ENCODE measurements at places on chromosomes 3 and 15.

DNA sequence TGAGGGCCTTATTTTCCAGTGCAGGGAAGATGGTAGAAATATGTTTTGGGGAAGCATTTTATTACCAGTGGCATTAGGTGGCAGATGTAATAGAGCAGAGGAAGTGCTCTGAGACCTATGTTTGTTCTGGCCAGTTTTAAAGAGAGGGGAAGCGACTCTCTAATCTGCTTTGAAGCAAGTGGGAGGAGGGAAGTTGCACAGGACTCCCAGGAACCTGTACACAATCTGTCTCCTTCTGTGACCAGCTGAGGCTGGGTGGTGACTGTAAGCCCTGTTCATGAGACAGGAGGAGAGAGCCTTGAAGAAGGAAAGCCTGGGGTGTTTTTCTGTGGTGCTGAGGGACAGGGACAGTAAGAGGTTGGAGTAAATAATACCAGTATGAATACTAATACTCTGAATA is 60.5 kb downstream of the LPP start:
- DNase-seq = no peak

DNA sequence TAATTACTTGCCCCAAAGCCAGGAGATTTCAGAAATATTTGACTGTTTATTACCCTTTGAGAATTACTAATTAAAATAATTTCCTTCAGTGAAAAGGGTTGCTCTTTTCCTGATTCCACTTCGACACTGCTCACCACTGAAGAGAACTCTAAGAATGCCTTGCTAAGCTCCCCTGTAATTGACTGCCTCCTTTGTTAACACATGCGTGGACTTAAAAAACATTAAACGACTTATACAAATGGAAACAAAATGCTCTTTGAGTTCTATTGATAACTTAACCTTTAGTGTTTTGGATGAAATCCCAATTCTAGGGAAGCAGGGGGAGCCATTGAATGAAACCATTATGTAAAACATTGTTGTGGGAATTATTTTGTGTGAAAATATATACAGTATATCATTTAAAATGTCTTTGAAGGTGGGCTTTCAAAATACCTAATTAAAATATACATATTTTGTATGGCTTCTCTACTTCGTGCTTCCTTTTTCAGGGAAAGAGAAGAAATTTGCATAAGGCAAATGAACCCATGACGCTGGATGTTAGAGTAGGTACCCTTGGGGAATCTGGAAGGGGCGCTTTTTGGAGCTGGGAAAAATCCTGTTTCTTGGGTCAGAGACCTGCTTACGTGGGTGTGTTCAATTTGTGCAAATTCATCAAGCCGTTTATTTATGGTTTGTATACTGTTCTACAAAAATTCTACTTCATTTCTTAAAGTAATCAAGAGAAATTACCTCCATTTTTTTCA is 64.2 kb downstream of the WWTR1 start:
- DNase-seq = no peak

DNA sequence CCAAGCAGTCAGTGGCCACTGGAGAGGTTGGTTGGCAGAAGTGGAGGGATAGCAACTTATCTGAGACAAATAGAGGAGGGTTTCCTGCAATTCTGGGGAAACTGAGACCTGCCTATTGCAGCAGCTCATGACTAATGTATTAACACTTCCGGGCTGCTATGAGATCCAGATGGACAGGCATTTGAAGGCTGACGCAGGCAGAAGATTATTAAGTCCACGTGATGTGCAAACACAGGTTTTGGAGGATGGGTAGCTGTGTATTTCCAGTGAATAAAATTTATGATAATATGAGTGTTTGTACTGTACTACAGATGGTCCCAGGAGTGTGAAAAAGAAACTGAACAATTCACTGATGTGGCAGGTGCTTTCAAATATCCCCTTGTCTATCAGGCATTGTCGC is 28.5 kb upstream of the CFAP161 start:
- no peak for DNase-seq

DNA sequence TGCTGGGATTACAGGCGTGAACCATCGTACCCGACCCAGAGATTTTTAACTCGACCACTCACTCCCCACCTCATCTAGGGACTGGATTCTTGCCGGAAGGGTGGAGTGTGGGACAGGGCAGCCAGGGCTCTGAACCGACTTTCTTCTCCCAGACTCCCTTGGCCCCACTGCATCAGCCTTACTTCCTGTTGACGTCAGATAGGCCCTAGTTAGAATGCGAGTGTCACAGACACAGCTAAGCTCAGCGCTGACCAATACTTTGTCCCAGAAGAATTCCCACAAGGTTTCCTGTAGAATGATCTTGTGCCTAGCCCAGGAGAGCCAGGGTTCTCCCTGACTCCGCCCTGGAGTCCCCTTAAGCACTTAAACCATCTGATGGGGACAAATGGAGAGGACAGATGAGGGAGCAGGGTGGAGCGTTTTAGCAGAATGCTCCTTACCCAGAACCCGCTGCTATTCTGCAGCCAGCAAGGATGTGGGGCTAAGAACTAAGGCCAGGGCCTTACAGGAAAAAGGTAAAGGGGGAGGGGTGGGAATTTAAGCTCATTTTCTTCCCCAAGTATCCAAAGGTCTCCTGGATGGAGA is 5.8 kb upstream of the TUSC2 start:
- DNase-seq = no peak

- no peak for DNase-seq
Measured at GRCh38 chr3:128041344-128041743, 10.9 kb upstream of the SEC61A1 start.

DNA sequence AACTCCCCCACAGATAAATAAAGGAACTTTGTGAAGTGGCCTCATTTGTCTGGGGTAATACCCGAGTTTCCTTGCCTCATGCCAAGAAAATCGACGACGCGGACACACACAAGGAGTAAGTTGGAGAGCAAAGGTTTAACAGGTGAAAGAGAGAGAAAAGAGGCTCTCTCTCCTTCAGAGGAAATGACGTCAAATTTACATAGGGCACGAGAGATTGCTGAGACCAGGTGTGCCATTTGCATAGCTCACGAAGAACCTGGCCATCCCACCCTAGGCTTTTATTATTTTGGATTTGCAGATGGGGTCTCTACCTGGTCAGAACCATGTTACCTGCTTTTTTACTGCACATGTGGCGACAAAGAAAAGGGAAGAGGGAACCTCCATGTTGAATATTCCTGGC is 49.3 kb upstream of the IGF2BP2 start:
- DNase-seq = no peak

DNA sequence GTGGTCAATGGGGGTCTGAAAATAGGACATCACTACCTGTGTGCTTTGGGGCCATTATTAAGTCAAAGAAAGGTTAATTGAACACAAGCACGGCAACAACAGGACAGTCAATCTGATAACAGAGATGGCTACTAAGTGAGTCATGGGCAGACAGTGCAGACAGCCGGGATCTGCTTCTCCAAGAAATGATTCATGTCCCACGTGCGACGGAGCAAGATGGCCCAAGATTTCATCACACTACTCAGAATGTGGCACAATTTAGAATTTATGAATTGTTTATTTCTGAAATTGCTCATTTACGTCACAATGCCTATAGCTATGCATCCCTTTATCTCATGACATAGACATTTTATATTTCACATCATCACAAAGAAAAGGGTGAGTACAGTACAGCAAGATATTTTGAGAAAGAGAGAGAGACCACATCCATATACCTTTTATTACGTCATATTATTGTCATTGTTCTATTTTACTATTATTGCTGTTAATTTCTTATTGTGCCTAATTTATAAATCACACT is 770.6 kb upstream of the NR2F2 start:
- DNase-seq = no peak

- no peak for DNase-seq
Measured at GRCh38 chr3:190537146-190537545, 23.3 kb downstream of the IL1RAP start.

- no peak for DNase-seq
Measured at GRCh38 chr3:156145866-156146265, 25.5 kb downstream of the KCNAB1 start.
